ENCODE measurements at places on chromosomes 4 and X.

- DNase-seq, result no peak
Observed at GRCh38 chr4:139441029-139441428, 12.9 kb upstream of the RAB33B start.

GRCh38 chrX:129600981-129601424 lies 53.8 kb downstream of the APLN start:
- DNase-seq, result no peak

DNA sequence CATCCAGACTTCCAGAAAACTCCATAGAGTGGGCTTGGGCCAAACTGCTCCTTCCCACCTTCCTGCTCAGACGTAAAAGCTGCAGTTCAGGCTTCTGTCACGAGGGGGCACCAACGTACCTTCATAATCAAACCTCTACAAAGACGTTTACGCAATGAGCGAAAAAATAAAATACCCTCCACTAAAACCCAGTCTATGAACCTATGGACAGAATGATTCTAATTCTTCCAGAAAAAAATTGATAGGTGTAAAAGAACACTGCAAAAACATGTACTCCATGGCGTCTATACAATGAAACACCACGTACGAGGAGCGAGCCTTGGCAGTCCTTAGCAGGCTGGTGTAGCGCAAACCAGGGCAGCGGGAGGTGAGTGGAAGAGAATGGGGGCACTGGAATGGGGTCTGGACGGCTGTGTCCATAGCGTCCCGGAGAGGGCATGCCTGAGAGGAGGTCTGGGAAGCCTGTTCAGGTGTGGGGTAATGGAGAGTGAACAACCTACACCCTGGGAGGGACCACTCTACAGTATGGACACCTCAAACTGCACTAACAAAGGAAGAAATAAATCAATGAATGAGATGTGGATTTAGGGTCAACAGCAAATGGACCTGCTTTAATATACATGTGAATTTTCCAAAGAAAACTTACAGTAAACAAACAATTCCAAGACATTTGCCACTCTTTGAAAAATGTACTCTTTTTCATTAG lies 14.4 kb upstream of the RAB40A start:
- DNase-seq, result peak; percentile 26

GRCh38 chr4:65777270-65777669 lies 107.0 kb upstream of the EPHA5 start:
- no peak for DNase-seq

- DNase-seq, result no peak
Observed at GRCh38 chr4:184099535-184099966, 118.1 kb downstream of the ENPP6 start.

- no peak for DNase-seq
Observed at GRCh38 chr4:30553706-30554105, 166.5 kb upstream of the PCDH7 start.

GRCh38 chrX:49627086-49627777 lies 28.4 kb downstream of the GAGE1 start:
- DNase-seq, result no peak

- DNase-seq, result no peak
Observed at GRCh38 chr4:79831119-79831528, 241.9 kb downstream of the ANTXR2 start.

DNA sequence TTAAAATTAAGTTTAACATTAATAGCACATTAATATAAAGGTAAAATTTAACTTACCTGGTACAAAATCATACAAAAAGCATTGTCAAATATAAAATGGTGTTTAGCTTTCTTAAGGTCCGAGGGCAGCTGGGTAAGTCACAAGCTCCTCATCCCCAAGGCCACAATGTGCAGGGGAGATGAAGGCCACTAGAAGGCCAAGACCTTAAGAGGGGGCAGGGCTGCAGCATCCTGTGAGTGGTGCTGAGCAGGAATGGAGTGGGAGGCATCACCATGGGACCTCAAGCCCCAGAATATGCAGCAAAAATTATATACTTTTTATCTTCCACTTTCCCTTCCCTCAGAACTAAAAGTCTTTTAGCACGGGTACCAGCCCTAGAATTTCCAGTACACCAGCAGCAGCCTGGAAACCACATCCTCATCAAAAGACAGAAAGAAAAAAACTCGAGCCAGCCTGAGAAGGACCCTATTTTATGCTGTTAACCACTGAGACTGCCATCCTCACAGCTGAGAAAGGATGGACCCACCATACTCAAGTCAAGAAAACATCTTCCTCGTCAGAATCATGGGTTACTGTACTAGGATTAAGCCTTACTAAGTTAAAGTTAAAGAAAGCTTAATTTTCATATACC lies 13.0 kb upstream of the RHOXF2 start:
- no peak for DNase-seq

GRCh38 chr4:3372933-3373465 lies 68.8 kb upstream of the HGFAC start:
- DNase-seq, result no peak

GRCh38 chrX:13387666-13388494 lies 68.0 kb upstream of the ATXN3L start:
- no peak for DNase-seq

GRCh38 chrX:110132450-110133114 lies 129.7 kb downstream of the TMEM164 start:
- DNase-seq, result no peak

GRCh38 chr4:46550471-46550870 lies 160.5 kb upstream of the GABRA2 start:
- DNase-seq, result no peak

DNA sequence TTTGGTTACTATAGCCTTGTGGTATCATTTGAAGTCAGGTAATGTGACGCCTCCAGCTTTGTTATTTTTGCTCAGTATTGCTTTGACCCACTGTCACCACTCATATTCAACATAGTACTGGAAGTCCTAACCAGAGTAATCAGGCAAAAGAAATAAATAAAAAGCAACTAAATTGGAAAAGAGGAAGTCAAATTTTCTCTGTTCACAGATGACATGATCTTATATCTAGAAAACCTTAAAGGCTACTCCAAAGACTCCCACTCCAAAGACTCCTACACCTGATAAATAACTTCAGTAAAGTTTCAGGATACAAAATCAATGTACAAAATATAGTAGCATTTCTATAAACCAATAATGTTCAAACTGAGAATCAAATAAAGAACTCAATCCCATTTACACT lies 348.6 kb downstream of the CXXC4 start:
- DNase-seq, result no peak

DNA sequence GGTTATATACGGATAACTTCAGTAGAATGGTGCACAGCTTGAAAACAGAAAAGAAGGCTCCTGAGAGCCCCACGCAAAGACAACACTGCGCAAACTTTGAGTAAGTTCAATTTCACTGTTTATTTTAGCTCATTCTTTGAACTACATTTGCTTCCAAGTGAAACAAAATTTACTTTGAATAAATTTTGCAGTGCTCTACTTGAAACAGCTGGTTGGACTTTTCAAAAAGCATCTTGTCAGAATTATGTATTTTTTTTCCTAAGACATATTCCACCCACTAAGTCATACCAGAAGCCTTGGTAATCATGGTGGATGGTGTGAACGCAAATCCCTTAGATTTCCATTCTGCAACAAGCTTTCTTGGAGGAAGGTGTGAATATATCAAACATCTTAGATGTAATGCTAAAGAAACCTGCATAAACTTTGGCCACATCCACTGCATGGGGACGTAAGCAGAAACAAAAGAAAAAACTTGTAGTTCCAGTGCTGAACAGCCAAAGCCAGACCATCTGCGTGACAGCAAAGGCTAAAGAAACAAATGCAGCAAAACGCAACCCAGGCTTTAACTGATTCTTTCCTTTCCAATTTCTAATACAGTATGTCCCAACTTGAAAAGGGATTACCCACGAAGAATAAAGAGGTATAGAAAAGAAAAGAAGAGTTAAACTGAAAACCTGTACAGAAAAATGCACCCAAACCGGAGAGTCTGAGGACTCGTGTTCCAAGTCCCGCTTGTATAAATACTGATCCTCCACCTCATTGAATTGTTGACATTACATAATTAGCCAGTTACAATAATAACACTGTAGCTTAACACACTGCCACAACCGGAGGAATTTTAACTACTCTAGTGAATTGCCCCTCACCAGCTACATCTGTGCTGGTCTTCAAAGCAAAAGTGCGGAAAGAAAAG lies 90.9 kb downstream of the SH3RF1 start:
- no peak for DNase-seq

DNA sequence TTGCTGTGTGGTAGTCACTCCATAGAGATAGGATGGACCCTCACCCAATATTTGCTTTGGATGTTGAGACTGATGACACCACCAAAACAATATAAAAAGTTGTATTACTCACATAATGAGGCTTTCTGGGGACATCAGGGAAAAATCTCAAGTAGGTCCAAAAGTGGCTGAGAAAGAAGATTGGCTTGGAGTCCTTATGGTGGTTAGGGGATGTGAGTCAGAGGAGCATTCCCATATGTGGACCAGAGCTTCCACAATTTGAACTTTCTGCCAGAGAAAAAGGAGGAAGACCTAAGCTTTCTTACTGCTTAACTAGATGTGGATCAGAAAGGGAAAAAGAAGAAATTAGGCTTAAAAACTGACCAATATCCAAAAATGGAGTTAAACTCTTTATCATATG lies 460.5 kb downstream of the SH3BGRL start:
- DNase-seq, result no peak

DNA sequence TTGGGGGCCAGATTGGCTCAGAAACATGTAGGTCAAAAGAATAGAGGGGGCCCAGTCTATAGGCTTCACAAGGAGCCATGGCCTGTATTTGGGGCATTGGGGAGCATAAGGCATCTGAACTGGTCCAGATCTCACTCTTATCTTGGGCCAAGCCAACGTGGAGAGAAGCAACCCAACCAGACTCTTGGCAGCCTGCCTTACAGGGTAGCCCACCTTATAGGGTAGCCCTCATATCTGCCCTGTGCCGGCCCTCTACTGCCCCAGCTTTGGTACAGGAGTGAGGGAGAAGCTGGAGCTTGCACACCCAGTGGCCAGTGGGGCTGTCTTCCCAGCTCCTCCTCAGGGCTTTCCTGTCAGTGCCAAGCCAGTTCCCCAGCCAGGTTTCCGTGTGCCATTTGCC lies 142.2 kb downstream of the AMMECR1 start:
- DNase-seq, result no peak

- DNase-seq, result no peak
Observed at GRCh38 chr4:109046471-109047201, 255.8 kb downstream of the COL25A1 start.

DNA sequence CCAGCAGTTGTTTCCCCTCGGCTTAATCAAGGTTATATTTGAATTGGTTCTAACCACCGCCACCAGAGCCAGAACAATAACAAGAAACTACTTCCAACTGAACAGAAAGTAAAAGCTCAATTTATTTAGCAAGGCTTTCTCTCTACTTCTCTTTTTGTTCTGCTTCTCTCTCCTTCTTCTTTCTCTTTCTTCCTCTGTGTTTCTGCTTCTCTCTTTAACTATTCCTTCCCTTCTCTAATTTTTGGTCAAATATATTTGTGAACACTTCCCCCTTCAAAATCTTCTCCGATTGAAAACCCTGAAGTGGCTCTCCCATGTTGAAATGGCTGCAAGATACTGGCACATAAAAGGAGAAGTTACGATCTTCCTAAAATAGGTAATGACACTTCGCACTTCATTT lies 1195.9 kb upstream of the PRKX start:
- no peak for DNase-seq

- DNase-seq, result no peak
Observed at GRCh38 chr4:159487284-159487747, 384.4 kb downstream of the RAPGEF2 start.

GRCh38 chr4:177356206-177356605 lies 46.5 kb downstream of the NEIL3 start:
- DNase-seq, result no peak

GRCh38 chr4:7526491-7526890 lies 91.8 kb upstream of the PSAPL1 start:
- DNase-seq, result no peak

GRCh38 chr4:135412213-135412612 lies 1210.6 kb upstream of the PABPC4L start:
- no peak for DNase-seq

- no peak for DNase-seq
Observed at GRCh38 chrX:56969559-56969958, 25.8 kb downstream of the SPIN3 start.

GRCh38 chr4:146333895-146334262 lies 119.5 kb downstream of the REELD1 start:
- DNase-seq, result no peak

- no peak for DNase-seq
Observed at GRCh38 chr4:43339435-43339834, 446.9 kb downstream of the GRXCR1 start.

DNA sequence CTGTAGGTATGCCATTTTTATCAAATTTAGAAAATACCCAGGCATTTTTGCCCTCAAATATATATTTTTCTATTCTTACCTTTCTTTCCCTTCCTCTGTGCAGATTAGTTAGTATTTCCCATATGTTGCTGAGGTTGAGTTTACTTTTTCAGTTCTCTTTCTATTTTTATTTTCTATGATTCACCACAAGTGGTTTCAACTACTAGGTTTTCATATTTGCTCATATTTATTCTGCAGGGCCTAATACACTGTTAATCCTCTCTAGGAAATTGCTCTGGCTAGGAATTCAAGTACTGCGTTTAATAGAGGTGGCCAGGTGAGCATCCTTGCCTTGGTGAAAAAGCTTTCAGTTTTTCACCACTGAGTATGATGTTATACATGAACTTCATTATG lies 1535.3 kb upstream of the PCDH10 start:
- DNase-seq, result no peak

DNA sequence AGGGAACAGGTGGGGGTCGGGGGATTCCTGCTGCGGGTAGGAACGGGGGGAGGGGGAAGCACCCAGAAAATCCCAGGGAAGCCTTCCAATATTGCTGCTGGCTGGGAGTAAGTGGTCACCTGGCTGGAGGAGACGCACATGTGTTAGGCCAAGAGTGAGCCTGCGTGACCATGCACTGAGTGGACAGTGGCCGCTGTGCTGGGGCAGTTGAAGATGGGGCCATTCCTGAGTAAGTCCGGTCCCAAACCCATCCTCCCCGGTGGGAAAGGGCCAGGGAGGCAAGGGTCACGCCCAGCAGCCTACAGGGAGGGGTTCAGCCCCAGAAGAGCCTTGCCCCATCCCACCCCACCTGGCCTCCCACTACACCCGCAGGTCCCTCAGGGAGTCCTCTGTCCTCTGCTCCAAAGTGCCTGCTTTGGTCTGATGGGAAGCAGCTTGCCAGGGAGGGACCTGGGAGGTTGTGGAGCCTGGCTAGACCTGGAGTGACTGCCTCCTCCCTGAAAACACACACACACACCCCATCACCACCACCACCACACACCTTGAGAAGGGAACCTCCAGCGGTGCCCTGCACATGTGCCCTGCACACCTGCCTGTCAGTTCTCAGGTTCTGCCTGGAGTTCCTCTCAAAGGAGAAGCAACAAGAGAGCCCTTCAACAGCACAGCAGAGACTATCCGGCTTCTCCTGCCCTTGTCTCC lies 6.1 kb downstream of the L1CAM start:
- DNase-seq, result no peak
